Stimulated activated CD8-positive, alpha-beta memory T cell treated with anti-CD3 and anti-CD28 coated beads, Interleukin-15, amount 100 ng/mL, for 24 hours (primary cell): ENCODE measurements at places on chromosomes 7 and 10.

GRCh38 chr10:101241840-101242707 lies 12.8 kb upstream of the LBX1 start:
- no peak for DNase-seq

- no peak for DNase-seq
Observed at GRCh38 chr10:340646-341045, 205.4 kb downstream of the ZMYND11 start.

DNA sequence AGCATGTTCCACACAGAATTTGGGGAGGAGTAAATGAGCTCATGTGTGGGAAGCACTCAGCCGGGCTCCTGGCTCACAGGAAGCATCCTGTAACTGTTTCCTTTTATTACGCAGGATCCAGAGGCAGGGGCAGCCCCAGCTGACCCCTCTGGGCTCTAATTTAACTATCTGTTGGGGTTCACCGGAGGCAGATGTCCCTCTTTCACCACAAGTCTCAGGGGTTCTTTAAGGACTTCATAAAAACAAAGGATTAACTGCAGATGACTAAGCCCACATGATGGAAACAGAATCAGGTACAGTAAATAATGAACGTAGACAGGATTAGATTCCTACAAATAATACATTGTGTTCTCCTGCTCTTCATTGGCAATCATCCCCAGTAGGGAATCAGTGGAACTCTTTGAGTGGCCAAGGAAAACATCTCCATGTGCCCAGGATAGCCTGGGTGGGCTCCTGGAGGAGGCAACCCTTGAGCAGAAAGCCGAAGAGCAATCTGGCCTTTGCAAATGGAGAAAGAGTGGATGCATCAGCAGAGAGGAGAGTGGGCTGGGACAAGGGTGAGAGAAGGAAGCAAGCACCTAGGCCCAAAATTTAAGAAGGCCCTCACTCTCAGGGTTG lies 24.6 kb downstream of the TBXAS1 start:
- no peak for DNase-seq

DNA sequence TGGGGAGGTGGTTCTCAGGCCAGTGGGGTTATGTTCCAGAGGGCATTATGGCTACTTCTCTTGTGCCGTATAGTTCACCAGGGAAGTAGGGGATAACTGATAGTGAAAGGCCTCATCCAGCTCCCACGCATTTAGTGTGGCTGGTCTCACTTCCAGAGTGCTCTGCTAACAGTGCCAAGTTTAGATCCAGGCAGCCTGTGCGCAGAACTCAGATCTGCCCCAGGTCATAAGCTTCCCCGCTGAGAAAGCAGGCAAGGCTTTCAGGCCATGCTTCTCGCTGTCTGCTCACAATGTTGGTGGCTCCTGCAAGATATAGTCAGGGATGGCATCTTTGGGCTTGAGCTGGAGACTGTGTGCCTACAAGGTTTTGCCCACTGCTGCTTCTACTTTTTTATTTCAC lies 11.3 kb downstream of the AGK start:
- DNase-seq, result no peak

- DNase-seq, result no peak
Observed at GRCh38 chr7:39094731-39095130, 117.0 kb downstream of the POU6F2 start.

- no peak for DNase-seq
Observed at GRCh38 chr7:95527776-95528250, 42.1 kb downstream of the ASB4 start.

DNA sequence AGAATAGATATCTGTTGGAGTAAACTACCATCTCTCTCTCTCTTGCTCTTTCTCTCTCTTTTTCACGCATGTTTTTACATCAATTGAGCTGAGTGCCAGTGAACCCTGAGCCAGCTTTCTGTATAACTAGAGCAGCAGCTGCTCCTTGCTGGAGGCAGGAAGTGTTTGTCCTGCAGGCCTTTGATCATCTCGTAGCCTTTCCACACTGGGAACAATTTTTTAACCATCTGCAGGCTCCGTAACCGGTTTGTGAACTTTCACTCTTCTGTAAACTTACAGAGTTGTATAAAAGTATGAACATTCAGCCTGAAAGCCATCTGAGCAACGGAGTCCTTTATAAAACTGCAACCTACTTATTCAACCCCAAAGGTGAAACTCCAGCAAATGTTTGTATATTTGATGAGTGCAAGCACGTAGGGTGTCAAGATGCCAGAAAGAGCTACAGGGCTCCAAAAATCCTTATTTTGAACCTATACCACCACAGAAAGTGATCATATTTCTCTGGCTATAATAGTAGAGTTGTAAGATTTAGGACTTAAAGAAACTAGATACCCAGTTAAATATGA lies 162.8 kb upstream of the NFE2L3 start:
- DNase-seq, result no peak

- no peak for DNase-seq
Observed at GRCh38 chr10:110005719-110006118, 2.1 kb upstream of the ADD3 start.

GRCh38 chr7:33753881-33754525 lies 151.3 kb upstream of the BMPER start:
- DNase-seq, result no peak

GRCh38 chr7:130141884-130142653 lies 63.1 kb downstream of the TMEM209 start:
- no peak for DNase-seq

- DNase-seq, result no peak
Observed at GRCh38 chr7:155356323-155357105, 58.8 kb downstream of the INSIG1 start.

- no peak for DNase-seq
Observed at GRCh38 chr10:77993620-77994019, 35.7 kb downstream of the POLR3A start.

GRCh38 chr7:94466516-94466915 lies 43.1 kb upstream of the CASD1 start:
- DNase-seq, result no peak

DNA sequence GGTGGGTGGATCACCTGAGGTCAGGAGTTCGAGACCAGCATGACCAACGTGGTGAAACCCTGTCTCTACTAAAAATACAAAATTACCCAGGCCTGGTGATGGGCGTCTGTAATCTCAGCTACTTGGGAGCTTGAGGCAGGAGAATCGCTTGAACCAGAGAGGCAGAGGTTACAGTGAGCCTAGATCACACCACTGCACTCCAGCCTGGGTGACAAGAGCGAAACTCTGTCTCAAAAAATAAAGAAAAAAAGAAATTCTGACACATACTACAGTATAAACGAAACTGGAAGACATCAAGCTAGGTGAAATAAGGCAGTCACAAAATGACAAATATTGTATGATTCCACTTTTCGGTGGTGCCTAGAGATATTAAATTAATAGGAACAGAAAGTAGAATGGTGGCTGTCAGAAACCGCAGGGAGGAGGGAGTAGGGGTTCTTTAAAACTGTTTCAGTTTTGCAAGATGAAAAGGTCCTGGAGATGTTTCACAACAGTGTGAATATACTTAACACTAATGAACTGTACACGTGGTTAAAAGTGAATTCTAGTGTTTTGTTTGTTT lies 23.2 kb downstream of the PILRA start:
- no peak for DNase-seq
